Stimulated activated naive CD8-positive, alpha-beta T cell treated with anti-CD3 and anti-CD28 coated beads, Interleukin-15, Interleukin-2, amounts not matched to agents 100 U/mL and 50 U/mL, for 24 hours (primary cell): ENCODE measurements at places on chromosomes 11 and 22.
A peak's percentile ranks its signal among the peaks of the same experiment; 100 is the strongest.

- no peak for DNase-seq
Measured at GRCh38 chr11:112514011-112514740, 253.5 kb upstream of the PLET1 start.

- no peak for DNase-seq
Measured at GRCh38 chr11:122098261-122098980, 17.6 kb downstream of the BLID start.

- DNase-seq: no peak
Measured at GRCh38 chr11:76649011-76649410, 21.5 kb downstream of the LRRC32 start.

DNA sequence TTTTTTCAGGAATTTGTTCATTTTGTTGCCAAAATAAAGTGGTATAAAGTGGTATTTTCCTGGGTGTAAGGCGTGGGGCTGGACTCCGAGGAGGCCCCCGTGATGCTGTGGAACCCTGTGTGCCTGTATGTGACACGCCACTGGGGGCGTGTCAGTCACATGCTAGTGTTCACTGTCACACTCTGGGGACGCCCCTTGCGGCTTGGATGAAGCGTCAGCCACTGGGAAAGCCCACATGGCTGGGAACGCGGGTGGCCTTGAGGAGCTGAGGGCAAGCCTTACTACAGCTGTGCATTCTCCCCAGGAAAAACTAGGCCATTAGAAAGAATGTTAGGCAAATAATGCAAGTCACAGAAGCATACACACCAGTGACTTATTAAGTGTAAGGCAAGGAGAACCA lies 77.0 kb upstream of the SLC25A18 start:
- no peak for DNase-seq

DNA sequence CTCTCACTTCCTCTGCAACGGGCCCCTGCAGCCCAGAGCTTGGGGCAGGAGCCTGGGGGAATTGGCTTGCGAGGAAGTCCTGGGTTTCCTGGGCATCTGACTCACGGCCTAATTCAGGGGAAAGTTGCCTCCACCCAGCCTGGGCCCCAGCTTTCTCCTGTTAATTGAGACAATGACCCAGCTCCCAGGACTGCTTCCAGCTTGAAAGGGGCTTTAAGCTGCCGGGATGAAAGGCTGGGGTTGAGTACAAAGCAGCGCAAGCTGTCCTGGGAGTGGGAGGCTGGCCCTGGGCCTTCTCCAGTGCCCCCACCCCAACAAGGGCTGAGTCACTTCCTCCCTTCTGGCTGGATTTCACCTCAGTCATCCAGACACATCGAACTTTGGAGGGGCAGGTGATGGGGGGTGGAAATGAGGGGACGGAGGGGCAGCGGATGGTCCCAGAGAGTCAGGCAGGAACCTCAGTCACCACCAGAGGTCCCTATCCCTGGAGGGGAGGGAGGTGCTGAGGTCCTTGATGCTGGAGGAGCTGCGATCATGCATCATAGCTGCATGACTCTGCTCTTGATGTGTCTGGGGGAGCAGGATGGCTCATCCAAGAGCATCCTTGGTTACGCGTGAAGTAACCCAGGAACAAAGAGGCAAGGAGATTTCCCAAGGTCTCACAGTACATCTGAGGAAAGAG lies 30.1 kb upstream of the OAF start:
- no peak for DNase-seq

GRCh38 chr11:121515335-121515671 lies 62.5 kb upstream of the SORL1-AS1 start:
- no peak for DNase-seq

GRCh38 chr11:132719684-132720083 lies 812.6 kb downstream of the OPCML start:
- peak; percentile 5 for DNase-seq

- DNase-seq: no peak
Measured at GRCh38 chr11:64915376-64915887, 1.6 kb downstream of the ATG2A start.

- DNase-seq: no peak
Measured at GRCh38 chr22:38108561-38109319, 1.7 kb downstream of the BAIAP2L2 start.

DNA sequence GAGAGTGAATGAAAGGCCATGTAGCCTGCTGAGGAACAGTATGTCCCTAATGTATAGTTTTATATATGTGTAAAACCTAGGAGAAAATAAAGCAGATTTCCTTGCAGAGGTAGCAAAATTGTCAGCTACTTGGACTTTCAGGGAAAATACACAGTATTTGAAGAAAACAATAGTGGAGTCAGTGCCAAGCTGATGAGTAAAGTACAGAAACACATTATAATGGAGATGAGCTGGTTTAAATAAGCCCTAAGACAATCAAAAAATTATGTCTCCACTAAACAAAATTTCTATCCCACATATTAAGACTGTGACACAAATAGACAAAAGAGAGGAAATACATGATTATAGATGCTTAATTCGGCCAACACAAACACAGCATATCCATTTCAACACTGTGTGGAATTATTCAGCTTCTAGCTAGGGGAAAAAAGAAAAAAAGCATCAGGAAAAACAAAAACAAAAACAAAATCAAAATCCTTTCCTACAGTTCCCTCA lies 75.9 kb downstream of the MAML2 start:
- DNase-seq: no peak

- no peak for DNase-seq
Measured at GRCh38 chr11:113373981-113374560, 13.5 kb upstream of the ANKK1 start.

DNA sequence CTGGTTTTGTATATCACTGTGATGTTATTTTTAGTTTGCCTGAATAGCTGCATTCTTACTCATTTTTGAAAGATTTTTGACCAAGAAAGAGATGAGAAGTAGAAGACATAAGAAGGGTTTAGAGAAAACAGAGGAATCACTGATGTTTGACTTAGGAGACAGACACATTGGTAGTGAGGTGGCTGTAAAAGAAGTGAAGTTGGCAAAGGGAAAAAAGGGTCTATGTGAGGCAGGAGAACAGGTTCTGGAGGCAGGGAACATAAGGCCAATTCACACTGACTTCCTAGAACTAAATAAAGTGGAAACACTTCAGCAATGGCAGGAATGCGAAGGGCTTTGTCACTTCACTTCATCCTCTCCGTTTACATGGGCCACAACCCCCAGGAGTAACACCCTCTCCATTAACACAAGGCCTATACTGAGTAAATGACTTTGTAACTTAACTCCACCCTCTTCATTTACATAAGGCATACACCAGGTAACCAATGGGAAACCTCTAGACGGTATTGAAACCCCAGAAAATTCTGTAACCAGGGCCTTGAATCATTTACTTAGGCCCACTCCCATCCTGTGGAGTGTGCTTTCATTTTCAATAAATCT lies 36.5 kb downstream of the CTSC start:
- no peak for DNase-seq

DNA sequence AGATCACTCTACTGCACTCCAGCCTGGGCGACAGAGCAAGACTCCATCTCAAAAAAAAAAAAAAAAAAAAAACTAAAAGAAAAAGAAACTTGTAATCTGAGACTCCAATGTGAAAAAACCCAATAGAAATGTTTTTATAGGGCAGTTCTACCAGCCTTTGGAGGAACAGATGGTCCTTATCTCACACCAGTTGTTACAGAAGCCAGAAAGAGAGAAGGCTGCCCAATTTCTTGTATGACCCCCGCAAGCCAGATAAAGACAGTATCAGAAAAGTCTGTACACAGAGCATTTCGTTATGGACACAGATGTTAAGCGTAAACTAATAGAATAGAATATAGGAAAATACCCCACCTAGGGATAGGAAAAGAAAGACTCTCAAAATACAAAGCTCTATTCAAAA lies 11.3 kb upstream of the TSGA10IP start:
- DNase-seq: no peak

DNA sequence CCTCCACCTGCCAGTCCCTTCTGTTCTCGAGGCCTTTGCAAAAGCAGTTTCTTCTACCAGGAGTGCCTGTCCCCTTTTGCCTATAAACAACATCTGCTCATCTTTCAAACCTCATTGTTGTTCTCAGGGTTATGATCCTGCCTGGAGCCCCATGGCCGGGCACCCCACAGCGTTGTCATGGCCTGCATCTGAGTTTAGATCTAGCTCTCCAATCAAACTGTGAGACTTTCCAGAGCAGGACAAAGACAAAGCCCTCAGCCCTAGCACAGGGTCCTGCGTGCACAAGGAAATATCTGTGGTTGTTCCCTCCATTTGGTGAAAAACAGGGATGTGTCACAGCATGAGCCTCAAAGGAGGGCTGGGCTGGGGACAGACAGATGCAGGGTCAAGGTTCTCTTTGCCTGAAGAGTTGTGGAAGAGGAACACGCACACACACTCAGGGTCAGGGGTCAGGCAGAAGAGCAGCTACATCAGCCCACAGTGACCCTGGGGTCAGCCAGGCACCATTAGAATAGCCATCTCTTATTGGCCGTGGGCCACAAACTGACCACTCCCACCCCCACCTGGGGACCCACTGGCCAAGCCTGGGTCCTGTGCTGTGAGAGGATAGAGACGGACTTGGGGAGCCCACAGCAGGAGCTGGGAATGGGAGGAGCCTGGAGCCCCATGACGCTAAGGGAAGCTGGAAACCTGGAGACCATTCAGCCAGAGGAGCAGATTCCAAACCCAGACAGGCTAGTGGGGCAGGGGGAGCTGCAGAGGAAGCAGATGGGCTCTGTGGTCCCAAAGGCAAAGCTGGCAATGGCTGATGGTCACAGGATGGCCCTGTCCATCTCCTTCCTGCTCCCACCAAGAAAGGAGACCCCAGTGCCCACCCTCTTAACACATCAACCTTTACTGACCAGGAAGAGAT lies 99.4 kb downstream of the PDE2A start:
- no peak for DNase-seq

GRCh38 chr11:68146010-68146540 lies 24.9 kb upstream of the CHKA start:
- no peak for DNase-seq

- no peak for DNase-seq
Measured at GRCh38 chr22:48923165-48923865, 904.4 kb downstream of the BRD1 start.

- DNase-seq: no peak
Measured at GRCh38 chr22:50289942-50290630, 17.4 kb downstream of the PLXNB2 start.

DNA sequence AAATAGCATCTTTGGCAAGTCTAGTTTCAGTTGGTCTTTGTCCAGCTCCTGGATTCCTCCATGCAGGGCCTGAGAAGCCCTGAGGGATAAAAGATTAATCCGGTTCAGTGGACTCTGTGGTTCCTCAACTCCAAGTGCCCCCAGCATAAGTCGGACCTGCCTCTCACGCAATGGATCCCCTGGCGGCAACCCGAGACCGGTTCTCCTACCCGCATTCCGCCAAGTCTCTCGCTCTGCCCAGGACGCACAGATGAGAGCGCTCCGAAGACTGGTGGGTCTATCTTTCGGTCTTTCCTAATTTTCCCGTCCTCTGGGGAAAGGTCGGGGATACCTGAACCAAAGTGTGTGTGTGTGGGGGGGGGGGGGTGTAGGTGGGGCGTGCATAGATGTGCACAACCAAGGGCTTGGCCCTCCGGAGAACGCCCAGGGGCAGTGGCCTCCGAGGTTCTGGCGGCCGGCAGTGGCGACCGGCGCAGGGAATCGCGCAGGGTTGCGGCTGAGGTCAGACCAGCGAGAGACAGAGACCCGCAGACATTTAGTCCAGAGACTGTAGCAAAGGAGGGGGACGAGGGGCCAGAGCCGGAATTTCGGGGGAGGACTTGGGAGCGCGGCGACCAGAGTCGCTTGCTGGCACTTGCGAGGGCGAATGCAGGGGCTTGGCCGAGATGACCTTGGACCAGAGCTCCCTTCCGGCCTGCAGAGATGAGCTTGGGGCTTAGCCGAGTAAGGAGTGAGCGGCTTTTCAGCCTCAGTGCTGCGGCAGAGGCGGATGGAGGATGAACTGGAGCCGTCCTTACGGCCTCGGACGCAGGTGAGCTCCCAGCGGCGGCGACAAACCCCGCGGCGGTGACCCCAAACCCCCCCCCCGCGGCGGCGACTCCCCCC lies 712 bp upstream of the SLC2A11 start:
- peak; percentile 34 for DNase-seq

DNA sequence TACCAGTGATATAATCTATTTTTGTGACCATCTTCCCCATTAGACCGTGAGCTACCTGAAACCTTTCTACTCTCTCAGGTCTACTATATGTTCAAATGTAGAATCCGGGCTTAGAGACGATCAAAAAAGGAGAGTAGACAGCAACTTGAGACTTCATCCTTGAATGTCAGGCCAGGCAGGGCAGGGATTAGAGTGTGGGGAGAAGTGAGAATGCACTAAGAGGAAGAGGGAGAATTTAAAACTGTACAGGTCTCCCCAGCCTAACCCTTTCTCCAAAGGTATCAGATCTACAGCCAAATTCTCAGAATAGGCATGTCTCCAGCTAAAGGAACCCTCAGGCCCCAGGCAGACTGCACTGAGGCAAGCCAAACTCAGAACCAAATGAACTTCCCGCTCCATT lies 935 bp downstream of the LAMTOR1 start:
- no peak for DNase-seq

GRCh38 chr11:66859686-66860448 lies 3.0 kb downstream of the LRFN4 start:
- no peak for DNase-seq

DNA sequence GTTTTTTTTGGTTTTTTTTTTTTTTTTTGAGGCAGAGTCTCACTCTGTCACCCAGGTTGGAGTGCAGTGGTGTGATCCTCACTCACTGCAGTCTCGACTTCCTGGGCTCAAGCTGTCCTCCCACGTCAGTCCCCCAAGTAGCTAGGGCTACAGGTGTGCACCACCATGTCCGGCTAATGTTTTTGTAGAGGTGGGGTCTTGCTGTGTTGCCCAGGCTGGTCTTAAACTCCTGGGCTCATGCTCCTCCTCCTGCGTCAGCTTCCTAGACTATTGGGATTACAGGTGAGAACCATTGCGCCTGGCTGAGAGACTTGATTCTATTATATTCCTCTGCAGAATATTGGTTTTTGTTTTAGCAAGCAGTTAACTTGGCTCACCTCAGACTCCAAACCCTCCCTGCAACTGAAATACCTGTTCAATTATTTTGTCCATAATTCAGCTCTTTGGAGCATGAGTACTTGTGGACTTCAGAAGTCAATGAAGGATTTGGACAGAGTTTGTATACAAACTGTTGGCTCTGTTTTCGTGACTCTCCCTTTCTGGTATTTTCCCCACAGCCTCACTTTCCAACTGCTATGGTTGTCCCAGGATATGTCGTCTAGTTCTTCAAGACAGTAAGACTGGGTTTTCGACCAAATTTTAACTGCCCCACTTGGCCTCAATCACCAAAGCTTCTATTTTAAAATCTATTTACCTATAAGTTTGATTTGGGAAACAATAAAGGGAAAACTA lies 69.1 kb upstream of the ADORA2A start:
- no peak for DNase-seq

DNA sequence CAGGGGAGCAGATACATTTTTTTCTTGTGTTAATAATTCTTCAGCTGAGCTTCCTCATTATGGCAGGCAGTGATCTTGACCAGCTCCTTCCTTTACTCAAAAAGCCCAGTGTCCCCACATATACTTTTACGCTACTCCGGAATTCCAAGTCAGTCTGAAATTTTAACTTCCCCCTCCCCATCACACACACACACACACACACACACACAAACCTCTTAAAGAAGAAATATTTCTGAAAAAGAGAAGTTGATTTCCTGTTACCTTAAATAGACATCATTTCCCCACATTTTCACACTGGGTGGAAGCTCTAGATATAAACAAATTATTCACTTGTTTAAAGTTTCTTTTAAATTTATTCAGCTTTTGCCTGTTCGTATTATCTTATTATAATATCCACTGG lies 113.9 kb downstream of the DBX1 start:
- DNase-seq: no peak

GRCh38 chr11:20125927-20126326 lies 34.3 kb downstream of the DBX1 start:
- DNase-seq: no peak
